GM23248 (cell line): ENCODE measurements at places on chromosomes 1 and 21. TPM values are rescaled to one million over a fixed set of nuclear protein-coding genes. Genes with fewer than 3 reads are reported as not detected.

The A3GALT2 gene
- total RNA-seq: not detected in 2 replicates

The RHD gene
- total RNA-seq: 0.25 TPM in 1 of 2 replicates, not detected in the other

The ARID1A gene
- total RNA-seq: 11.6 and 13.4 TPM in 2 replicates

The GBP6 gene
- not detected in 2 replicates for total RNA-seq

The PCP4L1 gene
- not detected in 2 replicates for total RNA-seq
